ENCODE measurements at places on chromosomes 6 and 20.
A peak's percentile ranks its signal among the peaks of the same experiment; 100 is the strongest.

- no peaks in the 10 kb centered on the region for H3K4me1 ChIP-seq
- no peak overlapping the region for H3K4me3 ChIP-seq
- H3K36me3 ChIP-seq: no peaks in the 10 kb centered on the region
- no peak overlapping the region for H3K27ac ChIP-seq
Measured at GRCh38 chr6:77986380-77987034, 333.7 kb downstream of the MEI4 start.

- no peak for DNase-seq
- H3K36me3 ChIP-seq: no peaks in the 10 kb centered on the region
- H3K4me3 ChIP-seq: no peak overlapping the region
- H3K27ac ChIP-seq: no peak overlapping the region
- H3K4me1 ChIP-seq: no peaks in the 10 kb centered on the region
Measured at GRCh38 chr6:4102687-4103244, 23.8 kb upstream of the FAM217A start.

GRCh38 chr6:63685446-63686379 is 50.1 kb downstream of the PHF3 start:
- H3K36me3 ChIP-seq: peaks cover 42% of the 10 kb centered on the region
- no peak overlapping the region for H3K4me3 ChIP-seq
- H3K27me3 ChIP-seq: no peaks in the 10 kb centered on the region
- H3K4me1 ChIP-seq: peaks cover 16% of the 10 kb centered on the region
- peak overlapping the region; percentile 0 for H3K27ac ChIP-seq
- DNase-seq: no peak

DNA sequence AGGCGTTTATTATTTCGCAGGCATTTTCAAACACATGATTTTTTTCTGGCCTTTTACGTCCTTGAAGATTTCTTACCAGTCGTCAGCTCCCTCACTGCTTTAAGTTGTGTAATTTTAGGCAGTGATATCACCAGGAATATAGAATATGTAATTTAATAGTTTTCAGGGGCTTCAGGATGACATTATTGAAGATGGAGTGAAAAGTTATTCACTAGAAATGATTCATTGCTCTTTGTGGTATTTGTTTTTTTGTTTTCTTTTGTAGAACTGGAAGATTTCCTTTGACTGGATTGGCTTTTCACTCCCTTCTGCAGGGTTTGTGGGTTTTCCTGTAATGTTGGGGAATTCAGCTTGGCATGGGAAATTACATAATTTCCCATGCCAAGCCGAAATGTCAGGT is 2.0 kb downstream of the LRRC1 start:
- peaks cover 3% of the 10 kb centered on the region for H3K36me3 ChIP-seq
- no peak for DNase-seq
- H3K4me3 ChIP-seq: peak overlapping the region; percentile 97
- no peak overlapping the region for H3K27ac ChIP-seq
- H3K27me3 ChIP-seq: peaks cover 33% of the 10 kb centered on the region

DNA sequence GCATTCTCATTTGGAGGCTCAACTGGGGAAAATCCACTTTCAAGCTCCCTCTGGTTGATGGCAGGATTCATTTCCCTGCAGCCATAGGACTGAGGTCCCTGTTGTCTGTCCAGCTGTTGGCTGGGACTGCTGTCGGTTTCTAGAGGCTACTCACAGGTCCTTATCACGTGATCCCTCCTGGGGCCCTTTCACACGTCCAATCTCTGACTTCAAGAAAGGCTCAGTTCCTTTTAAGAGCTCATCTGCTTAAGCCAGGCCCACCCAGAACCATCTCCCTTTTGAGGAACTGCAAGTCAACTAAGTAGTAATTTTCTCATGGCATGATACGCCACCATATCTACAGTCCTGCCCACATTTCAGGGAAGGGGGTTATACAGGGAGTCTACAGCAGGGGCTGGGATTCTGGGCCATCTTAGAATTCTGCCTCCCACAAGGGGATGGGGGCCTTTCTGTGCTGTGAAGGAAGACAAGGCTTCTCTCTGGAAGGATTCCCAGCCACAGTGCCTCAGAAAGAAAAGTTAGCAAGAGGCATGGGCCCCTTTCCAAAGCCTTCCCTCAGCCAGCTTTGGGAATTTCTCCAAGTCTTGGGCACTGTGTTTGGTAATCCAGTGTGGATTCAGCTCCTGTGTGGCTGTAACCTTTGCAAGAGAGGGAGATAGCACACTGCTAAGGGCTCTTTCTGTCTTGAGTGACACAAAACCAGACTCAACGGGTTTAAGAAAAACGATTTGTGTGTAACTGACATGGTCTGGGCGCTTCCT is 66.4 kb downstream of the CTCFL start:
- no peak overlapping the region for H3K27ac ChIP-seq
- no peak overlapping the region for H3K4me3 ChIP-seq
- DNase-seq: no peak
- peaks cover 4% of the 10 kb centered on the region for H3K4me1 ChIP-seq
- no peaks in the 10 kb centered on the region for H3K27me3 ChIP-seq

DNA sequence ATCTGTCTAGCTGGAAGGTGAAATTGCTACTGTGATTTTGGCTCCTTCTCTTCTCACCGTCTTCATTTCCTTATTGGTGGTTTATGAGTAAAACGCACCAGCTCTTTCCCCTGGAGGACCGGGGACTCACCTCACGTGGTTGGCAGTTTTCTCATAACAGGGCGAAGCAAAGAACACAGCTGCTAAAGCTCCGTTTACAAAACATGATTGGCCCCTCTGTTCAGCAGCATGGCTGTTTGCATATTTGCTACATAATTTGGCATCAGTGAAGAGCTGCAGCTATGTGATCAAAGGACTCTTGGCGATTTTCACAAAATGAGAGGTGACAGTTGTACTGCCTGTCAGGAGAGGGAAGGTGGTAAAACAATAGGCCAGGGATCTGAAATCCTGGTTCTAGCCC is 20.5 kb upstream of the TMEM181 start:
- peaks cover 47% of the 10 kb centered on the region for H3K27me3 ChIP-seq
- H3K27ac ChIP-seq: no peak overlapping the region
- no peaks in the 10 kb centered on the region for H3K36me3 ChIP-seq
- H3K4me3 ChIP-seq: no peak overlapping the region
- H3K4me1 ChIP-seq: peaks cover 4% of the 10 kb centered on the region

- no peak for DNase-seq
- no peak overlapping the region for H3K4me3 ChIP-seq
- H3K36me3 ChIP-seq: peaks cover 3% of the 10 kb centered on the region
- H3K4me1 ChIP-seq: peaks cover 17% of the 10 kb centered on the region
- H3K27ac ChIP-seq: no peak overlapping the region
- peaks cover 76% of the 10 kb centered on the region for H3K27me3 ChIP-seq
Measured at GRCh38 chr6:27550692-27551091, 77.8 kb upstream of the ZNF184 start.

DNA sequence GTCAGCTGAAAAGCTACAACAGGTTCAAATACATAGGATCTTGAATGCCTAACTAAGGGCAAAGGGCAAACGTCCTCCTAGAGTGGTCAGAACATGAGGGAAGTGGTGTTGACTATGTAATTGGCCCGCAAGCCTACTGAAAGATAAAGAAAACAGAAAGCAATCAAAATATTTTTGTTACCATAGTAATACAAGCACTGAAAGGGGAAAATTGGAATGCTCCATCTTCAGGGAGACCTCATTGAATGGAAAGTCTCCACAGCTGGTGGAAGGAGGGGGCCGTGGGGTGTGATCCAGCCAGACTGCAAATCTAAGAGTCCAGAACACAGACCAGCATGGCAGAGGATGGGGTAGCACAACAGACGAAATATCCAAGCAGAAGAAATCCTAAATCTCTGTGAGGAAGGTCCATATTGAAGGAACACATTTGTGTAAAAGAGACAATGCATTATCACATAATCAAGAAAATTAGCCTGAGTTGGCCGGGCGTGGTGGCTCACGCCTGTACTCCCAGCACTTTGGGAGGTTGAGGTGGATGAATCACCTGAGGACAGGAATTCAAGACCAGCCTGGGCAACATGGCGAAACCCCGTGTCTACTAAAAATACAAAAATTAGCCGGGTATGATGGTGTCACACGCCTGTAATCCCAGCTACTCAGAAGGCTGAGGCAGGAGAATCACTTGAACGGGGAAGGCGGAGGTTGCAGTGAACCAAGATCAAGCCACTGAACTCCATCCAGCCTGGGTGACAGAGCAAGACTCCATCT is 39.5 kb downstream of the MTFR2 start:
- DNase-seq: no peak
- no peak overlapping the region for H3K27ac ChIP-seq
- no peak overlapping the region for H3K4me3 ChIP-seq
- peaks cover 2% of the 10 kb centered on the region for H3K27me3 ChIP-seq

GRCh38 chr6:160810238-160810637 is 108.2 kb downstream of the PLG start:
- no peak overlapping the region for H3K4me3 ChIP-seq
- H3K4me1 ChIP-seq: no peaks in the 10 kb centered on the region
- H3K36me3 ChIP-seq: no peaks in the 10 kb centered on the region
- H3K27ac ChIP-seq: no peak overlapping the region
- no peak for DNase-seq

GRCh38 chr6:135497412-135498184 is at the start of gene AHI1:
TSS of gene AHI1 (minus strand) at chr6:135497740. CDS start at chr6:135492237, 5,503 bp downstream.
- peaks cover 9% of the 10 kb centered on the region for H3K36me3 ChIP-seq
- DNase-seq: peak; percentile 89
- H3K4me1 ChIP-seq: peaks cover 16% of the 10 kb centered on the region
- H3K4me3 ChIP-seq: no peak within 1 kb of the TSS
- H3K27me3 ChIP-seq: no peaks in the 10 kb centered on the region
- no peak within 1 kb of the TSS for H3K27ac ChIP-seq

DNA sequence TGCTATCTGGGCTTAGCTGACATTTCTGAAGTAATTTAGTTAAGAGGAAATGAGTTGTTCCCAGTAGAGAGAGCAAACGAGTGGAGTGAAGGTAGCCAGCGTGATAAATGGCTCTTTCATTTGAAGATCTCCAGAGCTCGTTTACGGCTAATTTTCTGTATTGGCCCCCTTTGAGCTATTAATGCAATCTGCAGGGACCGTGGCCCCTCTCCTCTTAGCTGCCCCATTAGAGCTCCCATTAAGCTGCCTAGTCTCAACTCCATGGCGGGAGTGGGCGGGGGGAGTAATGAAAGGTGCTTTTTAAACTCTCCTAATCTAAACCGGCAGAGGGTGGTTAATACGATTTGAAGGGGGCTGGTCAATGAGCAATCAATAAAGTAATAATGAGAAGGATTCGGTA is 12.5 kb downstream of the TFAP2B start:
- no peak overlapping the region for H3K27ac ChIP-seq
- H3K4me1 ChIP-seq: no peaks in the 10 kb centered on the region
- no peak for DNase-seq
- no peaks in the 10 kb centered on the region for H3K36me3 ChIP-seq

- H3K36me3 ChIP-seq: peaks cover 4% of the 10 kb centered on the region
- no peaks in the 10 kb centered on the region for H3K27me3 ChIP-seq
- H3K4me1 ChIP-seq: no peaks in the 10 kb centered on the region
- H3K4me3 ChIP-seq: no peak overlapping the region
Measured at GRCh38 chr6:85537055-85537494, 56.6 kb downstream of the SNX14 start.

DNA sequence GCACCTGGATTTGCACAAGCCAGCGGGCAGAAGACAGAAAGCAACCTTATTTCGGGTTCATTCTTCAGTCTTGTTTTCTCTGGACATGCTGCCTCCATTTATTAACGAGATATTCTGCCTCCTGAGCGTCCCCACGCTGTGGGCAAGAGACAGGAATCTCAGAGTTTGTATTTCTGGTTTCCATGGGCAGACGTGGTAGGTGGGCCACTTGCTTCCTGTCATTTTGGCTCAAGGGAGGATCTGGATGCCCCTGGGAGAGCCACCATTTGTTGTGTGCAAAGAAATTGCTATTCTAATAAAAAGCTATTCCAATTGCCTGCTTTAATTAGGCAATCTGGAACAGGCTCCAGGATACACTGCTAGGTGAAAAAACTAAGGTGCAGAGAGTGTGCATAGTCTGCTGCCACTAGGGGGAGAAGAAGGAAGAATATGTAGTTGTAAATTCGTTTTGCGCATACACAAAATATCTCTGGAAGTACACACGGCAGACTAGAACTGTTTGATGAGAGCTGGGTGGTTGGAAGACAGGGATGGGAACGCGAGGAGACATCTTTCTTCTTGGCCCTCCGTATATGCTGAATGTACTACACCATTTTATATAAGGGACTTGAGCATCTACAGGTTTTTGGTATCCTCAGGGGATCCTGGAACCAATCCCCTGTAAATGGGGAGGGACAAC is 30.1 kb upstream of the SLC16A10 start:
- peaks cover 2% of the 10 kb centered on the region for H3K27me3 ChIP-seq
- H3K36me3 ChIP-seq: no peaks in the 10 kb centered on the region
- peak; percentile 45 for DNase-seq
- H3K27ac ChIP-seq: no peak overlapping the region
- no peak overlapping the region for H3K4me3 ChIP-seq

DNA sequence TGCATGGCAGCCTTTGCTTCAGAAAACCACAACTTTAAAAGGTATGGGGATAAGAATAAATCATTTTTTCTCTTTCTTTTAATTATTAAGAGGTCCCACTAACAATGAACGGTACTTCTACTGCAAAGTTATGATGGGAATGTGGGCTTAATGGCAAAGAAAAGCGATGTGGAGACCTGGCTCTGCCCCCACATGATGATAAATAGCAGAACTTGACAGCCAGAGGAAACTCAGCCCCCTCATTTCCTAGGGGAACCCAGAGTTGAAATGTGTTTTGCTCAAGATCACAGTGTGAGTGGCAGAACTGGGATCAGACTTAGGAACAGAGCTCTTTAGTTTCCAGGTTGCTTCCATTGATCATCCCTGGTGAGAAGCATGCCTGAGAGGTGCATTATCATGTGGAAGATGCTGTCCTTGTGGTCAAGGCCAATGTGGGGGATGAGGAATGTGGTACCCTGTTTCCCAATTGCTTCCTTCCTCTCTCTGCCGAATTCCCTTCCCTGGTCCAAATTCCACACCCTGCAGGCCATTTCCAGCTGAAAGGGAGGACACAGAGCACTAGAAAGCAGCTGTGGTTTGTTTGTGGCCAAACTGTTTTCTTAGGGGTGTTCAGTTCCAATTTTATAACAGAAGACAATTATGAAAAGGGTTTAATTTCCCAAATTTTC is 66.0 kb downstream of the BACH2 start:
- no peak overlapping the region for H3K4me3 ChIP-seq
- no peak for DNase-seq
- no peaks in the 10 kb centered on the region for H3K27me3 ChIP-seq
- H3K36me3 ChIP-seq: peaks cover 65% of the 10 kb centered on the region
- peak overlapping the region; percentile 47 for H3K27ac ChIP-seq
- peaks cover 90% of the 10 kb centered on the region for H3K4me1 ChIP-seq

- no peaks in the 10 kb centered on the region for H3K4me1 ChIP-seq
- peaks cover 46% of the 10 kb centered on the region for H3K27me3 ChIP-seq
- H3K36me3 ChIP-seq: peaks cover 1% of the 10 kb centered on the region
- H3K27ac ChIP-seq: no peak overlapping the region
Measured at GRCh38 chr6:28747083-28747630, 176.6 kb downstream of the TRIM27 start.

GRCh38 chr6:75202676-75203131 is 3.1 kb downstream of the COL12A1 start:
- H3K27me3 ChIP-seq: peaks cover 81% of the 10 kb centered on the region
- no peak for DNase-seq
- H3K4me3 ChIP-seq: no peak overlapping the region
- H3K36me3 ChIP-seq: no peaks in the 10 kb centered on the region
- no peak overlapping the region for H3K27ac ChIP-seq
